ENCODE measurements at places on chromosomes 2 and 18.

- no peak for DNase-seq
These were observed 25.4 kb downstream of the NCK2 start for GRCh38 chr2:105770149-105770548.

GRCh38 chr18:62200121-62200914, 13.3 kb downstream of the RELCH start:
- DNase-seq: no peak

DNA sequence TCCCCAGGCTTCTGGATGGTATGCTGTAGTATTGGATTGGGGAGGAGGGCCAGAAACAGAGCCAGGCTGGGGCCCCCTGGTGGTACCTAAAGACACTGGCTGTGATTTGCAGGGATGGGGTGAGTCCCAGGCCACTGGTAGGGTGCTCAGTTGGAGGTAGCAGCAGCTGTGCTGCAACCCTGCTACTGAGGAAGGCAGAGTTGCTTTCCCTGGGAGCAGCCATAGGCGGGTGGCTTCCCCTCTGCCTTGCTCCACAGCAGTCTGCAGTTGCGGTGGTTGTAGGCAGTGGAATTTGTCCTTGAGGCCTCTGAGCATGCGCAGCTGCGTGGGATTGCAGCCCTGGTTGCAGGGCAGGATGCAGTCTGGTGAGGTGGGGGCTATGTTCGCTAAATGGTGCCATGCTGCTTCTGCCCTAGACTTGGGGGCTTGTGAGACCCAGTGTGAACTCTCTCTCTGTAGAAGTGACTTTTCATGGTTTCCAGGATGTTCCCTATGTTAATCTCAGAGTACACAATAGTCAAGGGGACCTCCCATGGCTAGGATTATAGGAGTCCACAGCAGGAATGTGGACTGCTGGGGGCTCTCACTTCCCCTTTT, 443.5 kb downstream of the XIRP2 start:
- DNase-seq: no peak

DNA sequence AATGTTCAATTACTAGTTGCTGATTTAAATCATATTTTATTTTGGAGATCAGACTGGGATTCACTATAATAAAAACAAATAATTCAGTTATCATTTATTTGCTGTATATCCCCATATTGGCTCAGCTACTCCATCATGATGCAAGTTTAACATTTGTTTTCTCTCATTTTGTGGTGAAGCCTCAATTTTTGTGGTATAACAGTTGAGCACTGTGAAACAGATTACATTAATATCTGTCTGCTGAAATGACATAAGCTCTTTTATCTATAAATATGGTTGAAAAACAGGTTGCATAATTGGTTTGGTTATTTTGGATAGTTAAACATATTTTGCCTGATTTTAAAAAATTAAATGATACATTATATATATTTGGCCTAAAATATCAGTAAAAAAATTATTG, 67.7 kb downstream of the DPP4 start:
- no peak for DNase-seq

GRCh38 chr2:191560411-191560980, 117.4 kb upstream of the NABP1 start:
- DNase-seq: no peak

GRCh38 chr2:207143215-207144172, 22.3 kb downstream of the KLF7 start:
- peak; percentile 80 for DNase-seq

- DNase-seq: no peak
These were observed 26.4 kb upstream of the EFHD1 start for GRCh38 chr2:232607011-232607410.

DNA sequence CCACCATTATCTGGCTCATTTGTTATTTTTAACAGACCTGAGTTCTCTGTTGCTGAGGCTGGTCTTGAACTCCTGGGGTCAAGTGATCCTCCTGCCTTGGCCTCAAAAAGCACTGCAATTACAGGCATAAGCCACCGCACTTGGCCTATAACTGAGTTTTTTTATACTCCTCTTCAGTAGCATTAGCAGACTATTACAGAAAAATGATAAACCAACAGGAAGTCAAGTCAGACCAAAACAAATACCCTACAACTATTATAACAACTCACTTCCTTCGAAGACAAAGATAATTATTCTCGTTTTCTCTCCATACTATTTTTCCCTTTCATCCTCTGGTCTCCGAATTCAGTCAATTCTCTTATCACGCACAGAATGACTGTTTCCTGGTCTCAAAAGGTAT, 78.2 kb downstream of the MEMO1 start:
- DNase-seq: no peak

- DNase-seq: peak; percentile 93
These were observed 108.5 kb upstream of the RND3 start for GRCh38 chr2:150595803-150596470.

DNA sequence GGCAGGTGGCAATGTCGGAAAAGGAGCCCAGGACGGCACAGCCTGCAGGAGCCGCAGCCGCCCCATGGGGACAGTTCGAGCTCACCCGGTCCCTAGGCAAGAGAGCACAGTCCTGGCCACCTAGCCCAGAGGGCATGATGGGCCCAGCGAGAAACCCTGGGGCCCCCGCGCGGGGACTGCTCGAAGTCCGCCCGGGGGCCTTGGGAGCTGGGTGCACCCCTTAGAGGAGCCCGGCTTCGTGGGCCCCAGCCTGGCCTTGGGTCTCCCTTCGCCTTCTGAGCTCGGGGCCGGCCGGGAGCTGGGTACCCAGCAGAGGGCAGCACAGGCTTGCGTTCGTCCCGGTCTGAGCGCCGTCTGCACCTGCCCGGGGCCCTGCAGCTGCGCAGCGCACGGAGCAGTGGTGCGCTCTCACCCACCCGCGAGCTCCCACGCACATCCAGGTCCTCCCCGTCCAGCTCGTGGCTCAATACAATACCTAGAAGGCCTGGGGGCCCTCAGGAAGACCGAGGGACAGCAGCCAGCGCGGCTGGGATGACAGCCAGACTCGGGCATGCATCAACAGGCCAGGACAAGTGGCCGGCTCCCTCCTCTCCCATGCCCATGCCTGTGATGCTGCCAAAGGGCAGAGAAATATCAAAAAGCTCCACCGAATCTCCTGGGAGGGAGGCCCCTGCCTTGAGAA, 96.2 kb upstream of the ZNF532 start:
- DNase-seq: peak; percentile 67

DNA sequence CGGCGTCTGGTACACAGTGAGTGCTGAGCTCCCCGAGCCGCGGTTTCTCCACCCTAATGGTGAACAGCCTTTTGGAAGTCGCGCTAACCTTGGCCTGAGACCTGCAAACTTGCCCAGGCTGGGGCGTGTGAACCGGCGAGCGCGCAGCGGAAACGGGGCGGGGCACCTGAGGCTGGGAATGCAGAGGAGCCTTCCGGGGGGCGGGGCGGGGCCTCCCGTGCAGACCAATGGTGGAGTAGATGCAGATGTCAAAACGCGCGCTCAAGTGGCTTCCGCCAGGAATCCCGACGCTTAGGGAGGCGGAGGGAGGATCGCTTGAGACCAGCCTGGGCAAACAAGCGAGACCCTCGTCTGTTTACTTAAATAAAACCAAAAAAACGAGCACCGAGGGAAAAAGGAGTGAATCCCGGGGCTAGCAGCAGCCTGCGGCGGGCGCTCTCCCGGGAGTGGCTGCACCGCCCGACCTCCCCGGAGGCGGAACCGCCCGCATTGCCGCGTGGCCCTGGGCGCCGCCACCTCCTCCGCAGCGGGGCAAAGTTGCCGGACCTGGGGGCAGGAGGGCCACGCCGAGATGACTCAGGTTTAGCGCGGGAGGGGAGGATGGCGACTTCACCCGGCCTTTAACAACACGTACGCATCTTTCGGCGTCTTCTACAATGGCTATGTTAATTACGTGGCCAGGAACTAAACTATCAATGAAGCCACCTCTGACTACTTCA, 2.2 kb upstream of the RRM2 start:
- peak; percentile 94 for DNase-seq

GRCh38 chr18:49694402-49694801, 118.9 kb downstream of the ACAA2 start:
- peak; percentile 13 for DNase-seq

- DNase-seq: peak; percentile 79
These were observed 15.9 kb upstream of the TMEM214 start for GRCh38 chr2:27016801-27017325.
